ENCODE measurements at places on chromosomes 3 and 15.

DNA sequence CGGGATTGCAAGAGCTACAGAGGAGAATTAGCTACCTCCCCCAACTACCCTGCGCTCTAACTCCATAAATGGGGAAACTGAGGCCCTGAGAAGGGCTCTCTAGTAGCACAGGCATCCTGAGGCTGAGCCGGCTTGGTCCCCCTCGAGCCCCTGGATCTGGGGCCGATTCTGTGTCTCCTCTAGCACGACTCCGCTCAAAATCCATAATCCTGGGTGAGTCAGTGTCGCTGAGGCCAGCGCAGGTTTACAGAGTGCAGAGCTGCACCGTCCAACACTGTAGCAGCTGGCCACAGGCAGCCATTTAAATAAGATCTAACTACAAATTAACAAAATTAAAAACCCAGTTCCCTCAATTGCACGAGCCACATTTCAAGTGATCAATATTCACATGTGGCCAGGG lies 10.8 kb downstream of the GATA2 start:
- no peak for DNase-seq

DNA sequence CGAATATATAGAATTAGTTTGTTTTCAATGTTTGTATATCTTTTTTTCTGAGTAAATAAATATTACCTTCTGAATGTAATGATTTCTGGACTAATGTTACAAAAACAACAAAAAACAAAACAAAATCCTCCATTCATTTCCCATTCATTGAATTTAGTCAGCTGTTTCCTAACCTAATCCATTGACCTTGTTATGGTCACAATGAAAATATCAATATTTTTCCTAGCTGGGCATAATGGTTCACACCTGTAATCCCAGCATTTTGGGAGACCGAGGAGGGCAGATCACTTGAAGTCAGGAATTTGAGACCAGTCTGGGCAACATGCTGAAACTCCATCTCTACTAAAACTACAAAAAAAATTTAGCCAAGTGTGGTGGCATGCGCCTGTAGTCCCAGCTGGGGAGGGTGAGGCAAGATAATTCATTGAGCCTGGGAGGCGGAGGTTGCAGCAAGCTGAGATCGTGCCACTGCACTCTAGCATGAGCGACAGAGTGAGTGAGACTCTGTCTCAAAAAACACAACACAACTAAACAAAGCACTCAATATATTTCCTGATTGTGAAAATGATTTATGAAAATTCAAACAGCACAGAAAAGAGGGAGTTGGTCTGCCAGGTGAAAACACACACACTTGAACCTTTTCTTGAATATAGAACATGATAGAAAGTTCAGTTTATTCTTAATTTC lies 23.0 kb upstream of the PLSCR4 start:
- no peak for DNase-seq

DNA sequence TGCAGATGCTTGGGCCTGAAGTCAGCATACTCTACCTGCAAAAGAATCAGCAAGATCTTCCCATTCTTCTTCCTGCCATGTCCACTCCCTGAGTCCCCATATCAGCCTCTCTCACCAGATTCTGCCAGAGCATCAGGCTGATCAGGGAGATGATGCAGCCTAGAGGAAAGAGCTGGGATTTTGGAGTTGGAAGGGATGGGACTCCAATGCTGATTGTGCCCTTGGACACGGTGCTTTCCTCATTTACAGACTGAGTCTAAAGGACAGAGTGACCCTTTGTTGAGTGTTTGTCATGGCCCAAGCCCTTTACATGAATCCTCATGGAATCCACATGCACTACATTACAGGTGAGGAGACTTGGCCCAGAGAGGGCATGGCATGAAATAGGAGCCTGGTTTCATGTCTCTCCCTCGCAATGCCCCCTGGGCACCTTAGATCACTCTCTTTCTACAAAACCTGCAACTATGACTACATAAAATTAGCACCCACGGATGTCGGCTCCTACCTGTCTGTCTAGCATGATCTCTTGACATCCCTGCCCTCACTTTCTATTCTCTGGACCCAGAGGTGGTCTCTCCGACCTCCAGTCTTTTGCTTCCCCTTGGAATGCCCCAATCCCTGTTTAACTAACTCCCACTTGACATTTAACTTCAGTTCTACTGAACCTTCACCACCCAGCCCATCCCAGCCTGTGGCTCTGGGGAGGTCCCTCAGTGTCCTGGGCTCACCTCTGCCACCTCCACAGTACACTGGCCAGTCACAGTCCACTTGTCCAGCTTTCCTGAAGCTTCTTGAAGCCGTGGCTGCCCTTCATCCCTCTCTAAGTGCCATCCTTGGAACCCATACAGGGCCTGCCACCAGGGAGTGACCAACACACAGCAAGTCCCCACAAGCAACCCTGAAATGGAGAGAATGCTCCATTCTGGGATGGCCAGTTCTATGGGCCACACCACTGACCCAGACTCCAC lies 173.5 kb downstream of the ABHD5 start:
- no peak for DNase-seq

DNA sequence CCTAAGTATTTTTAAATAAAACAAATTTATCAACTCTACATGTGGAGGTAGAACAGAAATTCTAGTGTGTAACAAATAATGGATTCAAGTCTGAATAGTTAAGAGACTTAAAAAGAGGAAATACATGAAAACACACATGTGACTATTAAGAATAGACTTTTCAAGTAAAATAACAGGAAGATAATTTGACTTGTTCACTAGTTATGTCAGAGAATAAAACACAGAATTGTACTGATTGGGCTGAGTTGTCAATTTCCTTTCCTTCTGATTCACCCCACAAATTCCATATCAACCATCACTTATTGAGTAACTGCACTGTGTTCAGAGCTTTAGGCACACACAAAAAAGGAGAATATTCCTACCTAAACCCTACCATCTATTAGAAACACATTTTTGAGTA lies 557.2 kb downstream of the TUSC7 start:
- no peak for DNase-seq

DNA sequence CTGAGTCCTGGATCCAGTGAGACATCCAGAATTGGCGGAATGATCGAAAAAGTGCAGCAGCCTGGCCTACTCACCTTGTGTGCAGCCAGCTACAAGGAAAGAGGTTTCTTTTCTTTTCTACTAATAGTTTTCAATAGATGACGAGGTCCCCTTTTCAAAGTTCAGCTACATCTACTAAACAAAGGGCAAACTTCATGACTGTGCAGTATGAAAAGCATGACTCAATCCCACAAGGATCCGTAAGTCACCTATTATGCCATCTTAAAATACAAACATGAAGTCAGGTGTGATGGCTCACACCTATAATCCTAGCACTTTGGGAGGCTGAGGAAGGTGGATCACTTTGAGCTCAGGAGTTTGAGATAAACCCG lies 16.7 kb downstream of the MIX23 start:
- no peak for DNase-seq

GRCh38 chr3:13420045-13420830 lies at the start of gene NUP210:
Gene NUP210, minus strand, starts transcription at chr3:13420322. Its CDS starts 96 bp downstream, at chr3:13420226.
- DNase-seq: no peak
